Central memory CD4-positive, alpha-beta T cell (primary cell): ENCODE measurements at places on chromosomes 1 and 21.

DNA sequence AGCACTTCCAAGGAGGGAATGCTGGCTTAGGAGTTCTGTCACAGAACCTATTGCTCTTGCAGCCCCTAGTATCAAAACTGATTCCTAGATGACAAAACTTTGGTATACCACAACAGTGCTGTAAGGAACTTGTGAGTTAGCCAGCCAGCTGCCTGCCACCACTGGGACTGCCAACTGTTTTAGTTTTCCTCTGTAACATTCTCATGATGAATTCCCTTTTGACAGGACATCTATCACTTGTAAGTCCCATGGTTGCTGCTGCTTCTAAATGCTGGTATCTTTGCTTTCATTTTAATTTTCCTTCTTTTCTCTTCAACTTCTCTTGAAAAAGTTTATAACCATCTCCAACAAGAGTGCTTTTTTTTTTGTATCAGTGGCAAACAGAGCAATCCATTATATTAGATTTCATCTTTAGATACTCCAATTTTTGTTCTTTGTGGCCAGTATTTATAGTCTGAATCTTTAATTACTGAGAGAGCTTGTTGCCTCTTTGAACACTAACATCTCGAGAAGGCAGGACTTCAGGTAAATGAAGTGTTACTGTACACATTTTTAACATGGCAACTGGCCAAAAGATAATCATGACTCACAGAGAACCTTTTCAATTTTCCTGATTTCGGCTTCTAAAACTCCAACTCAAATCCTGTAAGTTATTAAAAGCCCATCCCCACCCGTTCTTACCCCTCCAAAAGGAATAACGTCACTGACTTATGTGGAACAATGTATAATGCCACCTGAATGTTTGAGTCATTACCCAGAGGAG is 19.8 kb downstream of the DBT start:
- no peak for DNase-seq

- DNase-seq: no peak
Measured at GRCh38 chr1:12448746-12449177, 169.2 kb downstream of the DHRS3 start.

- DNase-seq: no peak
Measured at GRCh38 chr1:40625076-40625475, 40.4 kb downstream of the RIMS3 start.

DNA sequence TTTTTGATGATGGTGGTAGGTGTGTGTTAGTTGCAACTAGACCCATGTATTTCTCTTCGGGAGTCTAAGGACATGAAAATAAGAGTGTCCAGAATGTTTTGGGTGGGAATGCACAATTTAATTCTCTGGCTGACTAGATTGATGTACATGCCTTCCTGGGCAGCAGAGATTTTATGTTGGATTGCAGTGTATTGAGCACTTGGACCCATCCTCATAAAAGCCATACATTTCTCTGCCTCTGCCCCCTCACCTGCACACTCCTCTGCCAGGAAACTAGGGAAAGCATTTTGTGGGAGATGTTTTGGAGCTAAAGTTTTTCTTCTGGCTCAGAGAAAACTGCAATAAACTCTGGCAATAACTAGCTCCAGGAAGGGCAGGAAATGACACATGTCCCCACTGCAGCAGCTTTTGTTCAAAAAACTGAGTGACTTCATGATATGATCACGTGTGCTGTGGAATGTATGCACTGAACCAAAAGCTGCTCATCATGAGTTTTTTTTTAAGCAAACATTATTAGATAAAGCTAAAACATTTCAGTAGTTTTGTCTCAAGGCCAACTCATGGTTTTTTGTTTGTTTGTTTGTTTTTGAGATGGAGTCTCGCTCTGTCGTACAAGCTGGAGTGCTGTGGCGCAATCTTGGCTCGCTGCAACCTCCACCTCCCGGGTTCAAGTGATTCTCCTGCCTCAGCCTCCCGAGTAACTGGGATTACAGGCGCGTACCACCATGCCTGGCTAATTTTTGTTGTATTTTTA is 17.6 kb downstream of the RIT1 start:
- DNase-seq: peak; percentile 38

- DNase-seq: peak; percentile 7
Measured at GRCh38 chr21:42061195-42061985, 9.7 kb upstream of the UMODL1 start.

- DNase-seq: no peak
Measured at GRCh38 chr1:179599623-179600249, 8.1 kb downstream of the TDRD5 start.

- DNase-seq: no peak
Measured at GRCh38 chr1:72241397-72241796, 40.9 kb downstream of the NEGR1 start.

- no peak for DNase-seq
Measured at GRCh38 chr1:225816643-225817538, 7.0 kb downstream of the EPHX1 start.

DNA sequence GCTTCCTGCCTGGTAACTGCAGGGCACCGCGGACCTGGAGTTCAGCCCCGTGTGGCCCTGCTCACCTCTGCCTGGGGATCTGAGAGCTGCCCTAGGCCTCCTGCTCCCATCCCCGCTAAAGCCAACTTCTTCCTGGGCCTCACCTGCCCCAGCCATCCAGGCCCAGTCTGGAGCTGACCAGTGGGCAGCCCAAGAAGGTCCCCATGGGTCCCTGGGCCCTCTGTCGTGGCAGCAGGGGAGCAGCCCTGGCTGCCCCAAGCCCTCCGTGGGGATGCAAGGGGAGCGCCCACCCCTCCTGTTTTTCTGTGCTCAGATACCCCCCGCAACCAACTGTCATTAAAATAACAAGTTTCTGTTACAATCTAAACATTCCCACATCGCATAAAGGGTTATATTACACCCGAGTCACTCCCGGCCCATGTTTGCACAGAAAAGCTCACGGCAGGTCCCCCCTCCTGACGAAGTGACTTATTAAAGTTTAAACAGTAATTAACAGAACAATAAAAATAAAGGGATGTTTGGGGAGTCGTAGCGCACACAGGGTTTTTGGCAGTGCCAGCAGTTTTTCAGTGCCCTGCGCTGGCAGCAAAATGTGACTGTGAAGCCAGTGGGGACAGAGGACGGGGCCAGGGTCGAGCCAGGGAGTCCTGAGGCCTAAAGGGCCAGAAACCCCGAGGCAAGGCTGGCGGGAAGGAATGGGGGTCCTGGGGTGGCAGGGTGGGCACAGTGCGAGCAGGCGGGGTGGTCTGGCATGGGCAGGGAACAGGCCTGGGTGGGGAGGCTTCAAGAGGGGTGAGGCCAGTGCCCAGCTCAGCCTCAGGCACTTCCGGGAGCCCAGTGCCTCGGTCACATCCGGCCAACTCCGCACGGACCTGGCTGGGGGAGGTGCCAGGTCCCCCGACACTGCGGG is 121.5 kb downstream of the CASZ1 start:
- no peak for DNase-seq

- DNase-seq: peak; percentile 72
Measured at GRCh38 chr1:52842643-52843310, at the start of gene ZYG11A. ZYG11A (plus strand) TSS chr1:52842760; CDS start chr1:52842884, 124 bp downstream.

DNA sequence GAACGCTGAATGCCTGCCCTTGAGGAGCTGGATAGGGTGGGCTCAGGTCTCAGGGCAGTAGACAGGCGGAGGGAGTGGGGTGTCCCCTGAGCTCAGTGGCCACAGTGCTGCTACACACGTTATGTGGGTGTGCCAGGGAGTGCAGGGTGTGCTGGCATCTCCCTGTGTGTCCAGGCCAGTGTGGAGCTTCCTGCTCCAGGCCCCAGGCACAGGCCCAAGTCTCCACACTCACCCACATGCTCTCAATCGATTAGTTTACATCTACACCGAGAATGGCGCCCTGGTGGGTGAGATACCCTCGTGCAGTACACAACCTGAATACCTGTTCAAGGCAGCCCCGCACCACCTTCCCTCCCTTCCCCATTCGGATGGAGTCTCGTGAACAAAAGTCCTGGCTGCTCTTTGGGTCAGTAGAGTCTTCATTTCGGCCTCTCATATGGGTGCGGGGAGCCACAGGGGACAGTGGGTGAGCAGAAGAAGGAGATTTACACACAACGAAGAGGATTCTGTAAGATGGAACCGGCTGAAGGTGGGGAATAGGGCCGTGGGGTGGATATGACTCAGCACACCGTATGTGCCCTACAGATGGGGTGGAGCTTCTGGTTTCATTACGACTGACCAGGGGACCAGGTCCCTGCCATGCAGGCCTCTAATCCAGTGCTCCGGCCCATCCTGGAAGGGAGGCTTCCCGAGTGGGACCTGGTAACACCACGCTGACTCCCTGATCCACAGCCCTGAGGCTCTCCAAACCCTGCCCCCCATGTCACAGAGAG is 93.3 kb downstream of the SPSB1 start:
- DNase-seq: no peak
